AG04449 (cell line): ENCODE measurements at places on chromosomes 1 and 21.

DNA sequence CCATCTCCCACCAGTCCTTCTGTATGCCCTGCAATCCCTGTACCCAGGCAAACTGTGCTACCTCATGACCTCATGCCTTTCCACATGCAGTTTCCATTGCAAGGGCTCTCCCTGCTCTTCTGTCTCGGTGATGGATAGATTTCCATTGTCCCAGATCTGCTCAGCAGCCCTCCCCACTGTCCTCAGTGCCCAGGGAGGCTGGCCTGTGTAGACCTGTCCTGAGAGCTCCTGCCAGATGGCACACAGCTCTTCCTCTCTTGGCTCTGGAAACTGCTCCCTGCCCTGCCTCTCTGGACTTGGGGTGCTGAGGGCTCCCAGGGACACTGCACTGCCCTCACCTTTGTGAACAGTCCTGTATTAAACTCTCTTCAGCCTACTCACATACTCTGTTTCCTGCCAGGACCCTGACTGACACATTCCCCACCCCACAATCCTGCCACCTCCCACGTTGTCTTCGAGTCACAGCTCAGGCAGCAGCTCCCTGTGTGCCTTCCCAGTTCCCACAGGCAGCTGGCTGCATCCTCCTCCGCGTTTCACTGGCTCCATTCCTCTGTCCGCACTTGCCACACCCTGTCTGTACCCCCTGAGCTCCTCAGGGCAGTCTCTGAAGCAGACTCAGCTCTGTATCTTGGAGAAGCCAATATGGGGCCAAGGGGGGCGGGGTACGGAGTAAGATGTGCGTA, 57.0 kb downstream of the SPATA46 start:
- DNase-seq: no peak

GRCh38 chr1:244583358-244583982, 69.5 kb upstream of the DESI2 start:
- no peak for DNase-seq

- DNase-seq: no peak
Observed at GRCh38 chr1:231695439-231696255, 69.1 kb downstream of the DISC1 start.

GRCh38 chr21:45644041-45644906, 749 bp downstream of the PCBP3 start:
- DNase-seq: no peak

GRCh38 chr1:162072740-162073139, 3.2 kb downstream of the NOS1AP start:
- DNase-seq: no peak

DNA sequence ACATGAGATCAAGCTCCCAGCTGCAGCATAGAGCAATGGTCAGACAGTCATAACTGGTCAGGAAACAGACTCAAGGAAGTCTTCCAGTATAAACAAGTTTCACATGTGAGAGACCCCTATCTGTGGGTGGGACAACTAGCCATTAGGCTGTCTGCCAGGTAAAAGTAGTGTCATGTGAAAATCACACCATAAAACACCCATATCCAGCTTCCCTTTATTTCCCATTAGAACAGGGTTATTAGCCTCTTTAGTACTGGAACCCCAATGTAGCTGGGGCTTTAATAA, 426.7 kb downstream of the KCNT2 start:
- no peak for DNase-seq

DNA sequence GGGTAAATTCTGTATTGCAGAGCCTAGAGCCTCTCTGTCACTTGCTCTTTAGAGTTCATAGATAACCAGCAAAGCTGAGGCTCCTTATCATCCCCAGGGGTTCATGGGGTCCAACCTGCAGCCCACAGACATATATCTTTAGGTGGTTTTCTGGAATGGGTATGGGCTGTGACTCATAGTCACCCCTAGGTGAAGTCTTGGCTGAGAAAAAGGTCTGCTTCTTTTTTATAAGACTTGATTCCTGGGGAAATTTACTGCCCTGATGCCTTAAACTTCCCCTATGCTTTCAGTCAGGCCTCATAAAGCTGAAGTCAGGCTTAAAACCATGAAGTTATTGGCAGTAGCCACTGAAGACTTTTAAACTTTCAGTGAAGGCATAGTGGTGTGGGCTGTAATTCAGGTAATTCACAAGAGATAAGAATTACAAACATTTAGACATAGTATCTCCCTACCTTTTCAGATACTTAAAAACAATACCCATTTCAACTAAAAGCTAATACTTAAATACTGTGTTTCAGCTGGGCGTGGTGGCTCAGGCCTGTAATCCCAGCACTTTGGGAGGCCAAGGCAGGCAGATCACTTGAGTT, 46.8 kb downstream of the MACO1 start:
- no peak for DNase-seq

DNA sequence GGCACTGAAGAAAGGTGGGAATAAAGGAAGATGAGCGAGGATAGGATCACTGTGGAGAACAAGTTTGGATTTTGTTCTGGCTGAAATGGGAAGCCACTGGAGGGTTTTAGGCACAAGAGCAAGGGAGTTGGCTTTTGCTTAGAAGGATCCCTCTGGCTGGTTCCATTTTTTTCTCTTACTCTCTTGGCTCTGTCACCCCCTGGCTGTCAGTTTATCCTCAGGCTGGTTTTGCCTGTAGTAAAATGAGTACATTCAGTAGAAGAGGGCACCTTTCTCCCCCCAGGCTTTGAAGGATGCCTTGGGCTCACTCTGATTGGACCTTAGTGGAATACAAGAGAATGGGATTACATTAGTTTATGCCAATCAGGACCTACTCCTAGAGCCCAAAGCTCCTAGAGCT, 17.1 kb downstream of the CACHD1 start:
- no peak for DNase-seq

DNA sequence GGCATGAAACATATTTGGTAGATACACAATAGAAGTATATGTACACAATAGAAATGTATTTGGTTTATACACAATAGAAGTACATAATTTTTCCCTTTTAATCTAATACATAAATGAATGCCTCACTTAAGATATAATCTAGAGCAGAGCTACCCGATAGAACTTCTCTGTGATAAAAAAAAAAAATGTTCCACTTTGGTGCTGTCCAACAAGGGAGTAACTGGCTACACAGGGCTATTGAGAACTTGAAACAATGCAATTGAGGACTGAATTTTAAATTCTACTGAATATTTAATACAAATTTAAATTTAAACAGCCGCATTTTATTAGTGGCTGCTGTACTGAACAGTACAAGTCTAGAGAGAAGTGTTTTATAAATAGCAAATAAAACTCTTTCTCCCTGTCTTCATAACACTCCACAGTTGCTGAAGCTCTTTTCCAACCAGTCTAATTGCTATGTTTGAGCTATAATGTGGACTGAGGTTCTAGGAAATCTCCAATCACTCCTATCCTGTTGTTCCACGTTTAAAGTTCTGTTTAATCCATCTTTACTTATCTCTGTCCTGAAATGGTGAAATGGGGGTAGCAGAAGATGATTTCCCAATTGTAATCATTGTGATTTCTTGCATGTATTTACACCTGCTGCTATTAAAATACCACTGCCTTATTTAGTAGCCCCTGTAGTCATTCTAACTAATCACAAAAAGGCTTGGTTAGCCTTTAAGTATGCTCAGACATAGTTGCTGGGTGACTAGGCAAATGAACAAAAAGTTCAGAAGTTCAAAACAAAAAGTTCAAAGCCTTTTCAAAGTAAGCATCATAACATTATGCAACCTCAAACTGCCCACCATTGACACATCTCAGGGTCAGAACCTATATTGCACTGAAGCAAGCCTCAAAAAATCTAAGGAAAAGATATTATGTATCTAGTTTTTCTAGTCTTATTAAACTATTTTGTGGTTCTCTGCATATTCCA, 192.3 kb upstream of the C1orf87 start:
- no peak for DNase-seq

- DNase-seq: no peak
Observed at GRCh38 chr1:156581661-156582387, 2.3 kb downstream of the TTC24 start.

DNA sequence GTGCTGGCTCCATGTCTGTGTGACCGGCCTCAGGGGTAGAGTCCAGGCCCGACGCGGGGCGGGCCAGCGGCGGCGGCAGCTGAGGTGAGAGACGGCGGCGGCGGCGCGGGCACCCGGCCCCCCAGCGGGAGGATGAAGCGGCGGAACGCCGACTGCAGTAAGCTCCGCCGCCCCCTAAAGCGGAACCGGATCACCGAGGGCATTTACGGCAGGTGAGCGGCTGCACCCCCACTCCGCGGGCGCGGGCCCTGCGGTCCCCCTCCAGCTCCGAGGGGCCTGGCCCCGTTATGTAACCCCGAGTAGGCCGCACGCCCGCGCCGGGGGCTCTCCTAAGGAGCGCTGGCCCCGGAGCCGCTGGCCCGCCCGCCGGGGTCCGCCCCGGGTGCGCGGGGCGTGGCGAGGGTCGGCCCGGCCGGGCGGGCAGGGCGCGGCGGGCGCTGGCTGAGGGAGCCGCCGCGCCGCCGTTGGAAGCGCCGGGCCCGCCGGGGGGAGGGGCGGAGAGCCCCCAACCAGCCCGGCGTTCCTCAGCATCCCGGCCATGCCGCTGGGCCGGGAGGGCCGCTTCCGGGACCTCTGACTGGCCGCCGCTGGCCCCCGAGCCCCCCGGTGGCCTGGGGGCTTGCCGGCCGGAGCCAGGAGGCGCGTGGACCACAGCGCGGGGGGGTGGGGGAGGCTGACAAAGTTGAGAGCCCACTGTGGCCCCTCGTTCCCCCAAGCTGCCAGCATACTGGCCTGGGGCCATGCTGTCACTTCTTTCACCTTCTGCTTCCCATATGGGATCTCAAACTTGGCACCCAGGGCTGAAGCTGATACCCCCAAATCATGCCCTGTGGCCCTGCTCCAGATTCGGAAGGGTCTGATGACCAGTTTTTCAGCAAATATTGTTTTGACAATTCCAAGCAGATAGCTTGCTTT, 527 bp downstream of the MACO1 start:
- DNase-seq: no peak

- no peak for DNase-seq
Observed at GRCh38 chr1:30353637-30354036, 369.7 kb downstream of the MATN1 start.

- no peak for DNase-seq
Observed at GRCh38 chr1:64318428-64318827, 115.0 kb downstream of the UBE2U start.
